ENCODE measurements at places on chromosomes 5 and 9.
A peak's percentile ranks its signal among the peaks of the same experiment; 100 is the strongest.

DNA sequence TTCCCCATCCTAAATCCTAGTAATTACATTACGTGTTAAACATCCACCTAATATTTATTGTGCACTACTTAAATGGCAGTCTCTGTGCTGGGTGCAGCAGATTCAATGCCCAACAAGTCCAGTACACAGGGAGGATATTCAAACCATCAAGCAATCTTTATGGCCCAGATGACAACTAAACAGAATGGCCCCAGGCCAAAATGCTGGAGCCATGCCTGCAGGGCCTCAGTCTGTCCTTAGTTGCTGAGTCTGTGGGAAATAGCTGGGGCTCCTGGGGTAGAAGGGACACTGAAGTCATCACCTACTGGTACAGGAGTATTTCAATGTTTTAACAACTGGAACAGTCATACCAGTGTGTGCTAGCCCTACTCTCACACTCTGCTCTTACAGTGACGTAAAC is 153.5 kb downstream of the ZNF608 start:
- DNase-seq = no peak

DNA sequence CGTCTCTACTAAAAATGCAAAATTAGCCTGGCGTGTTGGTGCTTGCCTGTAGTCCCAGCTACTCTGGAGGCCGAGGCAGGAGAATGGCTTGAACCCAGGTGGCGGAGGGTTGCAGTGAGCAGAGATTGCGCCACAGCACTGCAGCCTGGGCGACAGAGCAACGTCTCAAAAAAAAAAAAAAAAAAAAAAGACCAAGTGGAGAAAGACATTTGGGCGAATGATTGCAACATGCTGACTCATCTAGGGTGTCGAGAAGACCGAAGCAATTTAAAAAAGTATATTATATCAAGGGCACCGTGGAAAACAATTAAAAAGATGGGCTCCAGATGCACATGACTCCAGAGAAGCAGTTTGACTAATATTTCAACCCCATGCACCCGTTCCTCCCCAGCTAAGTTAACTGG is 9.2 kb downstream of the KLF4 start:
- no peak for DNase-seq

DNA sequence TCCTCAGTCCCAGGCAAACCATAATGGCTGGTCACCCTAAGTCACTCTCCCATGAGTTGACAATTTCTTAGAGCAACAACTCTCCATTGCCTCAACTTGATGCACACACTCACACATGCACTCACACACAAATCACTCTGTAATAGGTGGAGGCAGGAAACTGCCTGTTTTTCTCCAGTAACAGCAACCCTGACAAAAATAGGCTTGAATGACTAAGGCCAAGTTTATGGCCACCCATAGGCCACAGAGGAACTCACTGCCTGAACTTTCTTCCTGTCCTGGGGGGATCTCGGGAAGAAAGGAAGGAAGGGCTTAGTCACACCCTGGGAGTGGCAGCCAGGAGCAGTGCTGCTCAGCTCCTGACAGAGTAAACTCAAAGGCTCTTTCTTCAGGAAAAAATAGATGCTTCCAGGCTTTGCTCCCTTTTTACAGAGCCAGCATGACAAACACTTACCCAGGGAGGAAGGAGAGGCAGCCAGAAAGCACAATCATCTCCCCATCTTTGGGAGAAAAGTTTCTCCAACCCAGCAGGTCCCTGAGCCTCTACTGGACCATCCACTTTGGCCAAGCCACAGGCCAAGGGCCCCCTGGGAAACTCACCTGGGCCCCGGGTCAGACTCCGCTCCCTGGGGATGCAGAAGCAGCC is 368 bp downstream of the SH3TC2 start:
- DNase-seq = peak; percentile 73

DNA sequence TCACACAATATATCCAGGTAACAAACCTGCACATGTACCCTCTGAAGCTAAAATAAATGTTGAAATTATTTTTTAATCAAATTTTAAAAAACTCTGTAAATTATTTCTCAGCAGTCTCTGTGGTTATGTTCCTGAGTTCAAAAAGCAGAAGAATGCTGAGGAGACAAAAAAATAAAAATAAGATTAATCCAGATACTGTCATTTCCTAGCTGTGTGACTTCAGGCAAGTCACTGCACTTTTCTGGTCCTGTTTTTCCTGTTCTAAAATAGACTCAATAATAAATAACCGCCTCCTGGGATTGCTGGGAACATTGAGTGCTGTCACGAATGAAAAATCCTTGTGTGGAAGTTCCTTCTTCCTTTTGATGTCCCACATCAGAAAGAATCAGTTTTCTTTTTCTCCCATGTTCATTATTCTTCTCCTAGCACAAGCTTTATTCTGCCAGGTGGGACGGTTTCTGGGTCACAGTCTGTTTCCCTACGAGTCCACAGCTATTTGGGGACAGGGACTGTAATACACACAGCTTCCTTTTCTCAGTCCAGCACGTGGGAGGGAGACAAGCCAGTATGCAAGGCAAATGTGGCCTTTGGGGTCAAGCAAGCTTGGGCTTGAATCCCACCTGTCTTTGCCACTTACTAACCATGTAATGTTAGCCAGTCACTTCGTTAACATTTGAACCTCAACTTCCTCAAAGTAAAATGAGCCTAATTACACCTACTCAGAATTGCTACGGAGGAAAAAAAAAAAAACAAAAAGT is 156.9 kb downstream of the TRIM32 start:
- DNase-seq = no peak

- no peak for DNase-seq
Observed at GRCh38 chr9:81052846-81053245, 636.5 kb downstream of the TLE1 start.

GRCh38 chr5:15441433-15442192 is 58.4 kb upstream of the FBXL7 start:
- DNase-seq = no peak

GRCh38 chr5:135986401-135986800 is 31.6 kb upstream of the LECT2 start:
- DNase-seq = no peak

DNA sequence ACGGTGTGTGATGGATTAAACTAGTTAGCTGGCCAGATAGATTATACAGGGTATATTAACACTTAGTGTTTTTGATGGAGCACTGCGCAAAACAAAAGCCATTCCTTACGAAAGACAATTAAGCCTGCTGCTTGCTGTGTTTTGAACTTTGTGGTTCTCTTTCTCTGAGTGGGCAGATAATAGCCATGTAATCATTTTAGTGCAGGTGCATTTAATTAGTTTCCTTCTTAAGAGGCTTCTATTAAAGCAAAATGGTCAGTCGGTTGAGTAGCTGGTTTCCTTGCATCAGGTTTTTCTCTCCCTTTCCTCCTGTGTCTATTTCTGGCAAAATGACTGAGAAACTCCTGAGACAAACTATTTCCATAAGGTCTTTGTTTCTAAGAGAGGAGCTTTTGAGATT is 512.5 kb downstream of the DMAC1 start:
- no peak for DNase-seq

GRCh38 chr9:89243296-89244061 is 64.9 kb upstream of the SHC3 start:
- no peak for DNase-seq

DNA sequence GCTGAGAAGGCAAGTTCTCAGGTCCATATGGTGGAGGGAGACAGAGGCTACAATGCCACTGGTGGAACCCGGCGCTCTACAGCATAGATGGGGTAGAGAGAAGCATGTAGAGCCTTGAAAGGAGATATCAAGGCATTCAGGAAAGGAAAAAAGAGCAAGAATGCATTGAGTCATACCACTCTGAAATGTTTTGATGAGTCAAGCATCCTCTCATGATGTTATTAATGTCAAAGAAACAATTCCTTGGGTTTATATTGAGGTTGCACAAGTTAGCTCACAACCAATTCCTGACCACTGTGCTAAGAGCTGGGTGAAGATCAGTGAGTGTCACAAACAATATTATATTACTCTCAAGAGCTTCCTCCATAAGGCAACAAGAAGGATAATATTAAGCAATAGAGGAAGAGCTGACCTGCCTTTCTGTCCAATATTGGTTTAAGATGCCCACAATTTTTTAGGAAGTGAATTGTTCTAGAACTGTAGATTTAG is 178.0 kb downstream of the RFK start:
- DNase-seq = peak; percentile 62

DNA sequence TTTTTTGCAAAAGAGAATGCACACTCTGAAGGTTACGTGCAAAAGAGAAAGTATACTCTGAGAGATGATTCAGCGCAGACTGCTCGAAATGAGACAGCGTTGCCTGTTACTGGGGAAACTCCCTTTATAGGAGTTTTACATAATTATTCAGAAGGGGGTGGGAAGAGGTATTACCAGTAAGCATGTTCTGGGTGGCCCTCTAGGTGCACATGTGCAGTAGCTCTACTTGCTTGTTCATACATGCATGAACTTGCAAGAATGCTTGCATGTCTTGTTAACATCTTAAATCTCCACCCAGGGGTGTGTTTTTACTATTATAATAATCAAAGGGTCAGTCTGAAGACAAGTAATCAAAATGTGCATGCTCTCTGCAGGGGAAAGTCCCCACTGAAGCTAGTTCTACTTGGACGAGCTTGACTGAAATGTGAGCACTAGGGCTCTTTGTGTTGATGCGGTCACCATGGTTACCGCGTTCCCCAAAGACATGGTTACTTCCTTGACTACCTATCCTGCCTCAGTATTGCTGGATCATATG is 75.5 kb downstream of the SGCD start:
- DNase-seq = no peak

- DNase-seq = no peak
Observed at GRCh38 chr5:136212252-136212721, 19.3 kb upstream of the SMIM32 start.

DNA sequence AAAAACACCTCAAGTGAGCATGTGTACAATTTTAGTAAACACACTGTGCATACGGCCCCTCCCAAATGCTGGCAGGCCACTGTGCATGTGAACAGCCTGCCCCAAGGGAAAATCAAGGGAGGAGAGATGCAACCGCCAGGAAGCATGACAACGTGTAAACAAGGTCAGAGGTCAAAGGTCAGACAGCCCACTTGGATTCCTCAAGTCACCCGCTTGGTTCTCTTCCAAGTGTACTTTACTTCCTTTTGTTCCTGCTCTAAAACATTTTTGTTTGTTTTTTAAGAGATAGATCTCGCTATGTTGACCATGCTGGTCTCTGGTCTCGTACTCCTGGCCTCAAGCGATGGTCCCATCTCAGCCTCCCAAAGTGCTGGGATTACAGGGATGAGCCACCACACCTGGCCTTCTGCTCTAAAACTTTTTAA is 126.7 kb upstream of the SHB start:
- DNase-seq = no peak

DNA sequence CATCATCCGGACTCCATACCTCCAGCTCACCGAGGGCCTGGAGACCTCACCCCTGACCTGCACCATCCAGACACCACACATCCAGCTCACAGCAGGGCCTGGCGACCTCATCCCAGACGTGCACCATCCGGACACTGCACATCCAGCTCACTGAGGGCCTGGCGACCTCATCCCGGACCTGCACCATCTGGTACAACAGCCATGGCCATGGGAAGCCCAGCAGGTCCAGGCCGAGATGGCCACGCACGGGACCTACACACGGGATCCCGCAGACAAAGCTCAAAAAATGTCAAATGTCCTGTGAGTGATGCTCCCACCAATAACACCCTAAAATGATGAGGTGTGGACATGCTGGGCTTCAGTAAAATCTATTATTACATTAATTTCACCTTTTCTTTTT is 9.7 kb downstream of the TERT start:
- no peak for DNase-seq

DNA sequence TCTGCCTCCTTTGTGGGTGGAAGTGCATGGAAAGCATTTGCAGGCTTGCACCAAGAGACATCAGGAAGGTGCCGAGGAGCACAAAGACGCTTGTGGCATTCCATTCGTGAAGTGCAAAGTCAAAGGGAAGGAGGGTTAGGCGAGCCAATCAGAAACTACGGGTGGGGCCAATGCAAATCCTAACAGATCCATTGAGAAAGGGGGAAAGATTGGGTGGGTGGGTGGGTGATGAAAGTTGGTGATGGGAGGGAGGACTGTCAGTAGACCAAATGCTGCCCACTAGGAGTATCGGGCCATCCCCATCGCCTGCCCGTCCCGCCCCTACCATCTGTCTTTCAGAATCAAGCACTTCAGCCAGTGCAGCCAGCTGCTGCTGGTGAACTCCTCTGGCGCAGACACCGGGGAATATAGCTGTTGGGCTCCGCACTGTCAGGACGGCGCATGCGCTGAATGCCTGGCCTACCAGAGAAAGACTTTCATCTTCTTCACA is 17.1 kb upstream of the ANXA6 start:
- no peak for DNase-seq

DNA sequence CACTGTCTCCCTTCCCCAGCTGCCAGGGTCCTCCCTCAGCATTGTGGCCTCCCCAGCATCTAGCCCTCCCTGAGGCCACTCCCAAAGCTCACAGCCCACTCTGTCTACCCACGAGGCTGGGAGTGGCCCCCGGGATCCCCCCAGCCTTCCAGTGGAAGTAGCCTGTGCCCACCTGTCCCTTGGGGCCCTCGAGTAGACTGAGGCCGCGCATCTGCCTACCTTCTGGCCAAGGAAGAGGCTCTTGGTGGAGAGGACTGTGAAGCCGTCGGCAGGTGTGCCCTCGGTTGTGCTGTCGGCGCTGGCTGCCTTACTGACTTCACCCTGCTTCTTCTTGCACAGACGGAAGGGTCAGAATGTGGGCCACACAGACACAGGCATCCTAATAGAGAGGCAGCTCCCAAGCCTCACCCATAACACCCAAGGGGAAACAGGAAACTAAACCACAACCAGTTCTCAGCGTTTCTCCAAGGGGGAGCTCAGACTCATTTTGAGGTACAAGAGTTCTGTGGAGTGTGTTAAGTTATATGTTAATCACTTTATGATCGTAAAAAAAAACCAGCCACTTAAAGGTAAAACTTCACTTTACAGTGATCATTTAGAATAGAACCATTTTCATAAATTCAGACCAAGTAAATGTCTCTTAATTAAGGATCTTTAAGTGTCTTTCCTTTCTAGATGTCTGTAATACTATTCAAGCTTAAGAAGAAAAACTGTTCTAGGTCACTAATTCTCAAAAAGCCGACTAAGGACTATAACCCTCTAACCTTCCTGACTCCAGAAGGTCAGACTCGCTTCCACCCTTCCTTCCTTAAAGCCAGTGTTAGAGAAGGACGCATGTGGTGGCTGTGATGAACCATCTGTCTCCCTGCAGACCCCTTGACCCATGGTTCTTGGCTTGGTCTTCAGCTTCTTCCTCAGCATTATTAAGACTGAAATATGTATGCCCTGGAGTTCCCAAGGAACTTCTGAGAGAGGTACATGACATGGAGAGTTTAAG is 38.5 kb downstream of the MACROH2A1 start:
- no peak for DNase-seq

DNA sequence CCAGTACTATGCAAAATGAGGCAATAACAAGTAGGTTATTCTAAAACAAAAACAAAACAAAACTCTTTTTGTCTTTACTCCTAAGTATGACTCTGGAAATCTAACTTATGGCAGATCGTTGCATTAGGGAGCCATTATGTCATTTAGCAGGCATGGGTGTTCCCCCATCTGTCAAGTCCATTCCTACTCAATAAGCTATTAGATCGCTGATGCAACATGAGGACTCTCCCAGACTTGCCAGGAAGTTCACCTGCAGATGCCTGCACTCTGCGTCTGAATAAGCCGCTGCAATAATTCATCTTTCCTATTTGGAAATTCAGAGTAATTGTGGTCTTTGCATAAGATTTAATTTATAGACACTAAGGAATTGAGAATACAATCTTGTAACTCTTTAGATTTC is 585.0 kb downstream of the KIF4B start:
- DNase-seq = no peak

GRCh38 chr9:107290619-107291018 is 7.5 kb downstream of the RAD23B start:
- no peak for DNase-seq
